ENCODE measurements at places on chromosomes 6 and 20.

GRCh38 chr6:23532227-23532626 lies 593.8 kb upstream of the NRSN1 start:
- DNase-seq, result no peak

- no peak for DNase-seq
Observed at GRCh38 chr6:131652472-131652871, 15.4 kb downstream of the ENPP3 start.

DNA sequence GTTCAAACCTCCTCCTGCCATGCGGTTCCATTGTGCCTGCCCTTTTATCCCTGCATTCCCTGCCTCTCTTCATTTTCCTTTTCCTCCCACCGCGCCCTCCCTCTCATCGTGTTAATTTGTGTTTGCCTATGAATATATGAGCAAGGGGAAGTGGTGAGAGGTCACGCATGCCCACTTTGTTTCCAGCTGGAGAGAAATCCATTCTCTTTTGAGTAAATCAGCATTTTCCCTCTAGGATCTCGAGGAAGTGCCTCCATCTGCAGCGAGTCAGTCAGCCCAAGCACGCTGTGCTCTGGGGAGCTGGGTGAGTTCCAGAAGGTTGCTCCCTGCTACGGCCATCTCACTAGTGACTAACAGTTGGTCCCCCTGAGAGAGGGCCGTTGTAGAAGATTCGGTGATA lies 42.9 kb downstream of the CDH26 start:
- no peak for DNase-seq

DNA sequence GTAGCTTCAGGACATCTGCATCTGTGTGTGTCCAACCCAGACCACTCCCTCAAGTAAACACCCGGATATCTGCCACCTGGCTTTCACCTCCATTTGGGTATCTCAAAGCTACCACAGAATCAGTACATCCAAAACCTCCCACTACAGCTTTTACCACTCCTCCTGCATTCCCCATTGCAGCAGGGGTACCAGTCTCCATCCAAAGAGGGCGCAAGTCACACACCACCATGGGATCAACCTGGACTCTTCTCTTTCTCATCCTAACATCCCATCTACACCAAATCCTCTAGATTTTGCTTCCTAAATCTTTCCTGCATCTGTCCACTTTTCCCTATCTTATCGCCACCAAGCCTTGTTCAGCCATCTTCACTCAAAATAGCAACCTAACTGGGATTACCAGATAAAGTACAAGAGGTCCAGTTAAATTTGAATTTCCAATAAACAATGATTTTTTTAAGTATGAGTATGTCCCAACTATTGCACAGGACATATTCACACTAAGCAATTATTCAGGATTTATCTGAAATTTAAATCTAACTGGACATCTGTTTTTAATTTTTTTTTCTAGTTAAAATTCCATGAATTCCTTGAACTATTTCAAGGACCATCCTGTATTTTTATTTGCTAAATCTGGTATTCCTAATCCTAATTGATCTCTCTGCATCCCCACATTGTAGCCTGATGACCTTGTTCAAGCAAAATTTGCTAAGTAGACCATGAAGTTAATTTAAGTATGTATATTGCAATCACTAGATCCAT lies 164.3 kb upstream of the MLN start:
- DNase-seq, result no peak

DNA sequence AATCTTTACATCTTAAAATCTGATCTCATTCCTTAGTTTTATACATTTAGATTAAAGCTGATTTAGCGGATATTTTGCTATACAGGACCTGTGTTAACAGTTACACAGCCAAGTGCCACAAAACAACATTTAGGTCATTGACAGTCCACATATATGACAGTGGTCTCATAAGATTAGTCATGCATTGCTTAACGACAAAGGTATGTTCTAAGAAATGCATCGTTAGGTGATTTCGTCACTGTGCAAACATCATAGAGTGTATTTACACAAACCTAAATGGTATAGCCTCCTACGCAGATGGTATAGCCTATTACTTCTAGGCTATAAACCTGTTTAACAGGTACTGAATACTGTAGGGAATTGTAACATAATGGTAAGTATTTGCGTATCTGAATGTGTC lies 21.6 kb downstream of the ADGRG6 start:
- no peak for DNase-seq

- peak; percentile 21 for DNase-seq
Observed at GRCh38 chr6:40931931-40932330, 107.1 kb downstream of the UNC5CL start.

- no peak for DNase-seq
Observed at GRCh38 chr6:141562186-141562811, 570.4 kb upstream of the GJE1 start.

DNA sequence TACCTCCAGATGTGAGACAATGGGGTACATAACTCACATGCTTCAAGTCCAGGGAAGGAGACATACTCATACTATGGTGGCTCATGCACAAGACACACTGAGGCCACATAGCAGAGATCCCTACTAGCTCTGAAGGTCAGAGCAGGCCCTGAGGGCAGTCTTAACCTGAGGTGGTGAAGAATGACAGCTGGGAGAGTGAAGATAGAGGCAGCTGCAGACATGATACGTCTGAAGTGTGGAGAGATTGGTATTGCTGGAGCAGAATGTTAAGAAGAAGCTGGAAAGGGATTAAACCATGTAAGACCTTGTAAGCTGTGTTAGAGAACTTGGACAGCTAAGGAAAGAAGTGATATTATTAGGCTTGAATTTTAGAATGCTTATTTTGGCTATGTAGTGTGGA lies 32.9 kb downstream of the PGM3 start:
- no peak for DNase-seq

DNA sequence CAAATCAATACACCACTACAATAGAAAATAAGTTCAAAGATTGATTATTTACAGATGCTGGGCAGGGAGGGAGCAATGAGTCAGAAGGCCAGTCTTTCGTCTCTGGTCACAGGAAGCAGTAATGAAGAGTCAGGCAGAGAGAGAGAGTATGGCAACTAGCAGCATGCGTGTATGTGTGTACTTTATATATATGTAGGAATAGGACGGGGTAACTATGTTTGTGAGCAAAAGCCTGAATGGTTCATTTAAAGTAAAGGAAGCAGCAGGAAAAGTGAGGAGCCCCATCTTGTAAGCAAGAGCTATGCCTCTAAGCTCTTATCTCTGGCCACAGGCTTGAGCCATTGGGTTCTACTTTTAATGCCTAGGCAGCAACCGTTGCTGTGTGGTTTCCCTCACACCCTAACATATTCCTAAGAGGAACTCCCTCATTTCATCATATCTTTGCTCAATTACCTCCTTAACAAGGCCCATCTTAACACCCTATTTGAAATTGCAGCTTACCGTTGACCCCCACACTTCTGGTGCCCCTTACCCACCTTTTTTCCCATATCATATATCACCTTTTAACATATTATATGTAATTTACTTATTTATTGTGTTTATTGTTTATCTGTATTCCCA lies 66.6 kb downstream of the AFG1L start:
- DNase-seq, result no peak

DNA sequence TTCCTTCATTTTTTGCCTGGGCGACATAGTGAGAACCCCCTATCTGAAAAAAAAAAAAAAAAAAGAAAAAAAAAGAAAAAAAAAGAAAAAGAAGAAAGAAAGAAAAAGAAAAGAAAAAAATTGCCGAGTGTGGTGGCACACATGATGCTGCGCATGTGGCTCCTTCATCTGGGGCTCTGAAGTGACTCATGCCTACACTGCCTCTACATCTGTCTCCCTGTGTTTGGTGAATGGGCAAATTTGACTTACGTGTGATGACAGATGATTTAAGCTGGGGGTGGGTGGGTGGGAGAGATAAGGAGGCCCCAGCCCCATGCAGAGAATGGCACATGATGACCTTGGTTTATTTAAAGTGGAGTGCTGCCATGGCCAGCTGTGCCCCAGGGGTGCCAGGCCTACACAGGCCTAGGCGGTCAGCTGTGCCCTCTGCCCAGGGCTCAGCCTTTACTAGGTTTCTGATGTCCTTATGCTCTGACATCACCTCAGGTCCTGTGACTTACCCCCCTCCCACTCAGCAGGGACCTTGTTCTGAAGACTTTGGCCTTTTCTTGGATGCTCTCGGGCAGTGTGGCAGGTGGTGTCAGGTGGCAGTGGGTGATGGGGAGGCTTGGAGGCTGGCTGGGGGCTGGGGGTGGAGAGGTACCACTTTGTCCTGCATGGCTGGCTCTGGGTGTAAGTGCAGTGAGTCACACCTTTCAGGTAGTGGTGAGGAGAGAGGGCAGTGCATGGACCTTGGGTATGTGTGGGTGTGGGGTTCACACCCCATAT lies 41.1 kb downstream of the VEGFA start:
- no peak for DNase-seq

GRCh38 chr6:89172131-89172530 lies 26.3 kb downstream of the PM20D2 start:
- no peak for DNase-seq

- DNase-seq, result no peak
Observed at GRCh38 chr6:155771822-155772221, 316.2 kb upstream of the NOX3 start.

DNA sequence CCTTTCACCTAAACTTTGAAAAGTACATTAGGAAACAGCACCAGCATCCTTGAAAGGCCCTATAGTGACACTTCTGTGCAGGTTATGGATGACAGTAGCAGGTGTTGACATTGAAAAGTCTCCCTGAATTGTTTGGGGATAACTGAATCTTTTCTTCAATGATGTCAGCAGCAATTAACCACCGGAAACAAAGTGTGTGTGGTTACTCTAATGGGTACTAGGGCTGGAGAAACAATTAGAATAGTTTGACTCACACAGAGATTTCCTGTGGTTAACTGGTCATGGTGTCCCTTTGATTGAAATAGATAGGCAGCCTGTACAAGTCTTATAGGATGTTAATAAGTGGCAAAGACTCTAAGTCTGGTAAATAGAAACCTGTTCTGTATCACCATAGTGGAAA lies 189.1 kb downstream of the TBX18 start:
- DNase-seq, result peak; percentile 45

- no peak for DNase-seq
Observed at GRCh38 chr6:126176282-126176681, 163.6 kb upstream of the CENPW start.

DNA sequence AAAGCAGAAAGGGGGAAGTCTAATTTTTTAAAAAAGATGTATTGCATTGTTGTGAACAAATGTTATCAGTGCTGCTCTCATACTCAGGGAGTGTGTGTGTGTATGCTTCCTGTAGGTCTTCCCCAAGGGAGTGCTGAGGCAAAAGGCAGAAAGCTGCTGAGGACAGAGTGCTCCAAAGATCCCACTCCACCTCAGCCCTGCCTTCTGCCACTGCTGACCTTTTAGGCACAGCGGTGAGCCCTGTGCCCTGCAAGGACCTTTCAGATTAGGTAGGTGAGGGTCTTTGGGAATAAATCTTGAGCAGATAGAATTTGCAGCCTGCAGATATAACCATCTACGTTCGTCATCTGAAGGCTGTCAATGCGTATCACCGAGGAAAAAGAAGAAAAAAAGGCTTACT lies 756.4 kb upstream of the MMS22L start:
- DNase-seq, result no peak

DNA sequence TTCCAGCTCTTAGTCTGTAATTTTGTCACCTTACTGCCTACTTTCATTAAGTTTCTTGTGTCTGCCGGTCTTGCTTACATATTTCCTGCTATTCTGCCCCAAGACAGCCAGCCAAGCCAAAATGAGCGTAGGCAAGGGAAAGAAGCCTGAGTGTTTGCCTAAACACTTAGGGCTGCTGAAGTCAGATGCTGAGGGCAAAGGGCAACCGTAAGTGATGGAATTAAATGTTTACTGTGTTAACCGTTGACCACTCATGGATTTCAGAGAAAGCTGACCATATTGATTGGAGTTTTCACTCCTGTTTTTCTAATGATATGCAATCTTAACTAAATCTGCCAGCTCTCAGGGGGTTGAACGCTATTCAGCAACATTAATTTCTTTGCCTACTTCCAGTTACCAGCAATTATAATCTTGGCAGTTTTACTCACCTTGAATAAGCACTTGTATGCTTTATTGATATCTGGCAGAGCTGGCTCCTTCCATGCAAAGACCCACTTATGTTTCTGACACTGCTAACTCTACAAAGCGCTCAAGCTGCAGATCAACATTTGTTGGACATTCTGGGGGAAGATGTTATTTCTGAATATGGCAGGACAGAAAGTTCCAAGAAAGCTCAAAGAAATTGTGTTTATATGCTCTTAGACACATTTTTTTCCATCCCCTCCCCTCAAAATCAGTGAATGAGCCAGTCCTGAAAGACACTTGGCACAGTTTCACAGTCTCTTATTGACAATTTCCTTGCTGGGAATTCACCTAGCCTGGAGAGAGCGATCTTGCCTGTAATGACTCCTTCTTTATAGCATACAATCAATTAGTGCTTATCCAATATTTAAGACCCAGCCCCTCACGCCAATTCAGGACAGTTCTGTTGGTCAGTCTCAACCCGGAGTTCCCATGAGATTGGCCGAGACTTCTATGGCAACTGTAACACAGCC lies 183.8 kb downstream of the PLCB1 start:
- DNase-seq, result no peak

- DNase-seq, result no peak
Observed at GRCh38 chr20:48298433-48298832, 513.2 kb upstream of the SULF2 start.

DNA sequence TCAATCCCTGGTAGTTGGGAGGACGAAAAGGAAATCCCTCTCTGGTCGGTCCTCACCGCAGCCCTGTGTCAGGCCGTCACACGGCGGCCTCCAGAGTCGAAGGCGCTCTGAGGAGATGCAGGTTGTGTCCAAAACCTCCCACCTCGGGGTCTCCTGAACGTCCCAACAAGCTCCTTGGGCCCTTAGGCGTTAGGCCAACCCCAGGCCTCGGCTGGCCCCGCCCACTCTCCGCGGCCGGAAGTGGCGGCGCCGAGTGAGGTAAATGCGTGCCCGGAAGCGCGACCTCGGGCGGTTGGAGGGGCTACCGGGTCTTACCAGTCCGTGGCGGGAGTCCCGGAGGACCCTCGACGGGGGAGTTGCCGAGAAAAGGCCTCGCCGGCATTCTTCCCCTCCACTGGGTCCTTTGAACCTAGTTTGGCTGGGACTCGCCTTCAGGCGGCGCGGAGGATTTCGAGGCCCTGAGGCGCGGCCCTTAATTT lies at the start of gene TDRD6:
Gene TDRD6 (plus strand): TSS at position 267 of the 479 bp plus-strand sequence. CDS start 244 bp downstream, outside the sequence.
- no peak for DNase-seq

DNA sequence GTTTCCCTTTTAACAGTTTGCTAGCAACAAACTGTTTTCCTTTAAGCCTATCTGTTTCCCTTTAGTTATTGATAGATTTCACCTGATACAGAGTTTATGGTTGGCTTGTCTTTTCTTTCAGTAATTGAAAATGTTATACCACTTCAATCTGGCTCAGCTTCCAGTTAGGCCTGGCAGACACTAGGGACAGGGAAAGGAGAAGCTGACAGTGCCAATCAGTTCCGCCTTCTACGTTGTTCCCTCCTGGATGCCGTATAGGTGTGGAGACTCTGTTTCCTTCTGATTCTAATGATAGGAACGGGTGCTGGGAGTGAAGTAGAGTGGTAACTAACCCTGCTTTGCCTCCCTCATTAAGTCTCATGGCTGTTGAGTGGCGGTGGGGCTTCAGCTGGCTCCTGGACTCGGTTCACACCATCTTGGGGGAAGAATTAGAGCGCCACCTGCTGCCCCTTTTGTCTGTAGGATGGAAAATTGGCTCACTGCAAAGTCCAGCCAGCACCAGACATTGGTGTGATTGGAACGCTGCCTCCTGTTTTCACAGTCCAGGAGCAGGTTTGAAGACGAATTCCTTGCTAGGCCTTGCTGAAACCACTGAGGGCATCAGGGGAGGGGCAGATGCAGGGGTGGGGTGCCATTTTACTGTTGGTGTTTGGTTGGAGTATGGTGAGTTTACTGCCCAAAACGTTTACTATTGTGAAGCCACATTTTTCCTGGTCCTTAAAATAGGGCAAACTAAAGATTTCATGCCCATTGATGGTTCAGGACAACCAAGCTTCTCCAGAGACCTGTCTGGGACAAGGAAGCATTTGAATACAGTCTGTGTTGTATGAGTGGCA lies 1729.5 kb downstream of the GRIK2 start:
- DNase-seq, result no peak

All from GM04503 (cell line).